ENCODE measurements at places on chromosomes 4 and X.

GRCh38 chr4:39565878-39566600, 38.8 kb upstream of the UGDH start:
- no peak for DNase-seq

GRCh38 chr4:156974264-156974663, 2.7 kb upstream of the PDGFC start:
- DNase-seq = no peak

DNA sequence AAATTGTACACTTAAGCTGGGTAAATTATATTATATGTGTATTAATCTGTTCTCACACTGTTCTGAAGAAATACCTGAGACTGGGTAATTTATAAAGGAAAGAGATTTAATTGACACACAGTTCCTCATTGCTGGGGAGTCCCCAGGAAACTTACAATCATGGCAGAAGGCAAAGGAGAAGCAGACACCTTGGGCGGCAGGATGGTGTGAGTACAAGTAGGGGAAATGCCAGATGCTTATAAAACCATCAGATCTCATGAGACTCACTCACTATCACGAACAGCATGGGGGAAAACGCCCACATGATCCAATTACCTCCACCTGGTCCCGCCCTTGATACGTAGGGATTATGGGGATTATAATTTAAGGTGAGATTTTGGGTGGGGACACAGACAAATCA, 34.9 kb downstream of the PDE5A start:
- DNase-seq = no peak

DNA sequence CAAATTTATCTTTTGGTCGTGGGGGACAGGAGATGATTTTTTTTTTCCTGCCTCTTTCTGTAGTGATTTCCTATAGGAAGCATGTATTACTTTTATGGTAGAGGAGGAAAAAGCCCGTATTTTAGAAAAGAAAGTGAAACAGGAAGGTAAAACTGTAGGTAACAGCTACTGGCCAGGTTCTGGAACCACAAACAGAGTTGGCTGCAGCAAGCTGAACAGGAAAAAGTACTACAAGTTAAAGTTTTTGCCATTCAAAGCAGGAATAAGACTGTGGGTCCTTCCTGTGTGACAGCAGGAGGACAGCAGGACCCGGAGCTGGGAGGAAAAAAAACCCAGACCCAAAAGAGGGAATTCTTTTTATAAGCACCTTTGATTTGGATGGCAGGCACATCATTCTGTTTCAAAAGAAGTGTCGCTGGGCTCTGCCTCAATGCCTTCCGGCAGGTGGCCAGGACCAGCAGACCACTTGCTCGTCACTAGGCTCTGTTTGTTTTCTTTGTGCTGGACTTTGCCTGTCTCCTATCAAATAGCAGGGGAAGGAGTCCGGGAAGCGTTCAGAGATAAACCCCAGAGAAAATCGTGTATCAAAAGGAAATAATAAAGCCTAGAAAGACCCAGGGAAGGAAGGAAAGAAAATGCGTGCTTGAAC, 277.9 kb downstream of the ADGRA3 start:
- DNase-seq = no peak

DNA sequence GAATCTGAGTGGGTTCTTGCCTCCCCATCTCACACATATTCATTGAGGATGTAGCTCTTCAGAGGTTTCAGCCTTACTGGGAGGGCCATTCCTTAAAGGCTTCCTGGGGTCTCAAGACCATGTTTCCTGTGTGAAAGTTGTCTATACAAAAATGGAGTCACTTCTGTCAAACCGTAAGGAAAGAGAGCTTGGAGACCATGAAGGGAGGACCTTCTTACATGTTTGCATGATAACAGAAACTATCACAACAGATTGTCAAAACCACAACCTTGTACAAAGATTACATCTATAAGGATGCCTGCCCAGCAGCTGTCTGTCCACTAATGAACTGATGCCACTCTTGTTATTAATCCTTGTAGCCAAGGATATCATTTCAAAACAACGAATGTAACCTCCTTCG, 139.3 kb downstream of the PDE5A start:
- no peak for DNase-seq

DNA sequence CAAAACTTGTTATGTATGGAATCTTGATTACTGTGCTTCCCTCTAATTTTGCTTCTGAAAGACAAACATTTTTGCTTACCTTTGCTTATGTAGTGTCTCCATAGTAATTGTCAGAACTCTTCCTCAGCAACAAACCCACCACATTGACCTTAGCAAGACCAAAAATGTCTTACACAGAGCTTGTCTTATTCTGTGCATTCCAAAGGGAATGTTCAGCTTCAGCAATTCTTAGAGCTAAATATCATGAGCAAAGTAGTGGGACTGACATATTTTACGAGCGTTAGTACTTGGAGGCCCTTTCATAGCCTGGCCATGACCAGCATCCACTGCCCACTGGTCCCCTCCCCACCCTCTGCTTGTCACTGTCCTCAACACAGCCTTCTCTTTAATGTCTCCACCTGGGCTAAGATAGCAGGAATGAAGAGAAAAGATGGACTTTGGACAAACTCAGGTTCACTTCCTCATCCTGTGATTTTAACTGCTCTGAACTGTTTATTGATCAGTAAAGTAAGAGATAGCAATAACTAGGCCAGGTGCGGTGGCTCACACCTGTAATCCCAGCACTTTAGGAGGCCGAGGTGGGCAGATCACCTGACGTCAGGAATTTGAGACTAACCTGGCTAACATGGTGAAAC, 15.5 kb upstream of the SH3D19 start:
- no peak for DNase-seq

GRCh38 chrX:120459309-120459708, 9.8 kb downstream of the LAMP2 start:
- DNase-seq = no peak

DNA sequence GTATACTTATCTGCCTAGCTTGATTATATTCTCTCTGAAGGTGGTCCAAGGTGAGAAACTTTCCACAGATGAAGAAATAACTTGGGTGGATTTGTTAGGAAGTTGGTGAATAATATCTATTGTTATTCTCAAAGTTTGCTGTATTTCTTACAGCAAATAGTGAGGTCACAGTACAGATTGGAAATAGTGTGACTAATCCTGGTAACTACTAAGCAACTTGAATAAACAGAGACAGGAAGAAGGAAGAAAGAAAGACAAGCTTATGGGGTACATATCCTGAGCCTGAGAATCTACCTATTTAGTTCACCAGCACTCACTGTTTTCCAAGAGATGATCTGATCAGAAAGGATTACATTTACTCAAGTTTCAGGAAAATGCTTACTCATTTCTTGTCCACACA, 1416.1 kb downstream of the RPA4 start:
- no peak for DNase-seq

Measured in activated gamma-delta T cell treated with Interleukin-2 at 50 U/mL for 16 hours (primary cell).